Kidney (tissue), 22 donors: ENCODE measurements at places on chromosomes 16 and 17. TPM values are rescaled to one million over a fixed set of nuclear protein-coding genes. Genes with fewer than 3 reads are reported as not detected.

- peak; percentile 33 for DNase-seq
- H3K36me3 ChIP-seq, result no peaks in the 10 kb centered on the region
- H3K4me3 ChIP-seq, result no peak overlapping the region
- no peaks in the 10 kb centered on the region for H3K27me3 ChIP-seq
Observed at GRCh38 chr17:83176623-83177583, 97.5 kb downstream of the METRNL start.

- DNase-seq, result no peak
- no peak overlapping the region for H3K4me3 ChIP-seq
- no peaks in the 10 kb centered on the region for H3K36me3 ChIP-seq
- no peaks in the 10 kb centered on the region for H3K4me1 ChIP-seq
Observed at GRCh38 chr17:823501-823902, 41.3 kb downstream of the MRM3 start.

- no peaks in the 10 kb centered on the region for H3K36me3 ChIP-seq
- peak; percentile 84 for DNase-seq
- no peaks in the 10 kb centered on the region for H3K4me1 ChIP-seq
Observed at GRCh38 chr17:2814481-2815341, 18.5 kb downstream of the RAP1GAP2 start.

- H3K27me3 ChIP-seq, result no peaks in the 10 kb centered on the region
- no peak for DNase-seq
- peak overlapping the region; percentile 85 for H3K27ac ChIP-seq
- peaks cover 25% of the 10 kb centered on the region for H3K4me1 ChIP-seq
Observed at GRCh38 chr16:84177741-84178073, 9.2 kb downstream of the TAF1C start.

GRCh38 chr16:19138601-19139000, 24.8 kb downstream of the ITPRIPL2 start:
- no peaks in the 10 kb centered on the region for H3K36me3 ChIP-seq
- no peak overlapping the region for H3K27ac ChIP-seq
- no peak overlapping the region for H3K4me3 ChIP-seq
- no peaks in the 10 kb centered on the region for H3K27me3 ChIP-seq
- DNase-seq, result no peak

DNA sequence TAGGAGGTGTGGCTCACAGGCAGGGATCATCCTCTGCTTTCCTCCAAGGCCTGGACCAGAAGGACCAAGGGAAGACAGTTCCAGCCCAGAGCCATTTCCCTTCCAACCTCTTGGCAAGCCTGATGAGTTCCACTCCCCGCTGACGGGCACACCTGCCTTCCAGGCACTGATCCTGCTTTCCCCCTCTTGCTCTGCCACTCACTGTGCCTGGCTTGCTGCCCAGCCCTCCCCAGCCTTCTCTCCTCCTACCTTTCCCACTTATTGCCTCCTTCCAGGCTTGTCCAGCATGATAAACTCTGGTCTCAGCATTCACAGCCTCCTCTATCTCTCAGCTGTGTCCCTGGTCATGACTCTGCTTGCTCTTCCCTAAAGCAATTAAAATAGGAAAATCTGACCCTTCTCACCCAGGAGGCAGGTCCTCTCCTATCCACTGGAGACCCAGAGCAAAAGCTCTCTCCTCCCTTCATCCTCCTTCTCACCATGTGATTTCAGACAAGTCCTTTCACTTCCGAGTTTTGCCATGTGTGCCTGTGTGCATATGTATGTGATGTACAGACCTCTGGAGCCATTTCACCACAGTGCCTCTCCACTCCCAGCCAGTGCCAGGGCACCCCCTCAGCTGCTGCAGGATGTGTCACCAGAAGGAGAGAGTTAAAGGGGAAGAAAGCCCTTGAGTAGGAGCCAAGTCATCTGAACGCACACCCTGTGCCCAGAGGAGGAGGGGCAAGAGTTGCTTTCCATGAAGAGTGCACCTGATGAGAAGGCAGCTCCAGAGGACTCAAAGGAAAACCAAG, 13.4 kb upstream of the TMEM170A start:
- no peak overlapping the region for H3K4me3 ChIP-seq
- no peak overlapping the region for H3K27ac ChIP-seq
- no peak for DNase-seq
- H3K27me3 ChIP-seq, result no peaks in the 10 kb centered on the region
- no peaks in the 10 kb centered on the region for H3K4me1 ChIP-seq
- no peaks in the 10 kb centered on the region for H3K36me3 ChIP-seq

DNA sequence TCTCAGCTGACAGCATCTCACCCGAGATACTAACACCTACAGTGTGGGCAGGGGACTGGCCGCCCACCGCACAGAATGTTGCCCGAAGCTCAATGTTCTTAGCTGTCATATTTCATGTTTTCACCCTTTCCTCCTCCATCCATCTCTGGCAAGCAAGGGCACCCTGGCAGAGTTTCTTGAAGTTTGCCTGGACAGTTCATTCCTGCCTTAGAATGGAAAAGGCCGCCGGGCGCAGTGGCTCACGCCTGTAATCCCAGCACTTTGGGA, 37.6 kb upstream of the TEX2 start:
- H3K27me3 ChIP-seq, result no peaks in the 10 kb centered on the region
- H3K27ac ChIP-seq, result no peak overlapping the region
- no peak overlapping the region for H3K4me3 ChIP-seq
- H3K36me3 ChIP-seq, result no peaks in the 10 kb centered on the region

- no peak overlapping the region for H3K27ac ChIP-seq
- no peaks in the 10 kb centered on the region for H3K27me3 ChIP-seq
- peaks cover 2% of the 10 kb centered on the region for H3K4me1 ChIP-seq
- H3K36me3 ChIP-seq, result no peaks in the 10 kb centered on the region
- DNase-seq, result no peak
Observed at GRCh38 chr17:77442976-77443747, 302.4 kb downstream of the SEC14L1 start.

DNA sequence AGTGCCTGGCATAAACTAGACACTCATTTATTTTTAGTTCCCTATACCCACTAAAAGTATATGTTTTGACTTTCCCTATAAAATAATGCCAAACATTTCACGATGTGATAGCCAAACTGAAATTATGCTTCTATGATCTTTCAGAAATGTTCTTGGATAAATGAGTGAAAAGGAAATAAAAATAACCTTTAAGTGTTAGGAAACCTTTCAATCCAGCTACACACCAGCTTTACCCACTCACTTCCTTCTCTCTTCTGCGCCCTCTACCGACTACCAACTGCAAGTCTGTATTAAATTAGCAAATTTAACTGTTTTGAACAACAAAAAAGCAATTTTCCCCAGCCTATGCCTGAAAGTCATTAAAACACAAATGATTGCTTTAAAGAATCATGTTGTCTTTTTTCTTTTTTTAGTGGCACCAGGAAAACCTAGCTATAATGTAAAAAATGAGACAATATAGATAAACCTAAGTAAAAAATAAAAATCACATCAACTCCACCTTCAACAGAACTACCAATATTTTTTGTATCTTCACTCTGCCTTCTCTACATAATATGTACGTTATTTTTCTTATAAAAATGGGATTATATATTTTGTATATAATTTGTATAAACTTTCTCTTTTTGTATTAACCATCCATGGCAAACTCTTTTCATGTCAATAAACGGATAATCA, 13.2 kb upstream of the TMEM100 start:
- H3K36me3 ChIP-seq, result no peaks in the 10 kb centered on the region
- H3K4me1 ChIP-seq, result peaks cover 7% of the 10 kb centered on the region
- no peaks in the 10 kb centered on the region for H3K27me3 ChIP-seq
- no peak for DNase-seq
- no peak overlapping the region for H3K27ac ChIP-seq

DNA sequence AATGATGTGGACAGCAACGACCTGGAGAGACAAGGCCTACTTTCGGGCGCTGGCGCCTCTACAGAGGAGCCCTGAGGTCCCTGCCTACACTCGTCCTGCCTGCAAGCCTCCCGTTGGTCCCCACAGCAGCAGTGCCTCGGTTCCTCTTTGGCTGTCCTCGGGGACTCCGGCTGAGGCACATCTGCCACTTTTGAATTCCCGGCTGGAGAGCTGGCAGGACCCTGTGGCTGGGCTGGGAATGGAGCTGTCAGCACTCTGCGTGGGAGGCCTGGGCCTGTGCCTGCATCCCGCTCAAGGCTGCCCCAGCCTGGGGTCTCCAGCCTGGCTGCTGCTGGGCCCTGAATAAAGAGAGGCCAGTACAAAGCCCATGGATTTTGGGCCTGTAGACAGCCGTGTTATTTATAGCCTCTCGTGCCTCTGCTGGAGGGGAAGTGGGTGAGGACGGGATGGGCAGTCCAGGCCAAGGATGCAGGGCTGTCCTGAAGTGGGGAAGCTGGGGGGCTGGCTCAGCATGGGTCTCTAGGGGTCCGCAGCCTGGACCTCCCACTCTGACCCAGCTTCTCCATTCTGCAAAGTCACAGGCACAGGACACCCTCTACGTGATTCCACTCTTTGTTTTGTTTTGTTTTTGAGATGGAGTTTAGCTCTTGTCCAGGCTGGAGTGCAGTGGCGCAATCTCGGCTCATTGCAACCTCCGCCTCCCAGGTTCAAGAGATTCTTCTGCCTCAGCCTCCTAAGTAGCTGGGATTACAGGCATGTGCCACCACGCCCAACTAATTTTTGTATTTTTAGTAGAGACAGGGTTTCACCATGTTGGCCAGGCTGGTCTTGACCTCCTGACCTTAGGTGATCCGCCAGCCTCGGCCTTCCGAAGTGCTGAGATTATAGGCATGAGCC, 10.6 kb upstream of the SPNS2 start:
- peaks cover 7% of the 10 kb centered on the region for H3K4me1 ChIP-seq
- no peak overlapping the region for H3K4me3 ChIP-seq
- H3K27ac ChIP-seq, result no peak overlapping the region
- DNase-seq, result no peak
- H3K36me3 ChIP-seq, result no peaks in the 10 kb centered on the region
- no peaks in the 10 kb centered on the region for H3K27me3 ChIP-seq

- H3K4me3 ChIP-seq, result no peak overlapping the region
- DNase-seq, result no peak
- no peaks in the 10 kb centered on the region for H3K36me3 ChIP-seq
Observed at GRCh38 chr17:46814446-46814845, 4.0 kb downstream of the WNT3 start.

- DNase-seq, result no peak
- no peaks in the 10 kb centered on the region for H3K27me3 ChIP-seq
- peaks cover 66% of the 10 kb centered on the region for H3K4me1 ChIP-seq
- peaks cover 3% of the 10 kb centered on the region for H3K36me3 ChIP-seq
- no peak overlapping the region for H3K27ac ChIP-seq
- peak overlapping the region; percentile 39 for H3K4me3 ChIP-seq
Observed at GRCh38 chr17:40348562-40349476, 15.7 kb downstream of the GJD3 start.

GRCh38 chr17:46811978-46812583, 6.4 kb downstream of the WNT3 start:
- H3K4me3 ChIP-seq, result no peak overlapping the region
- H3K36me3 ChIP-seq, result no peaks in the 10 kb centered on the region
- peaks cover 7% of the 10 kb centered on the region for H3K27me3 ChIP-seq
- H3K4me1 ChIP-seq, result no peaks in the 10 kb centered on the region
- H3K27ac ChIP-seq, result no peak overlapping the region

DNA sequence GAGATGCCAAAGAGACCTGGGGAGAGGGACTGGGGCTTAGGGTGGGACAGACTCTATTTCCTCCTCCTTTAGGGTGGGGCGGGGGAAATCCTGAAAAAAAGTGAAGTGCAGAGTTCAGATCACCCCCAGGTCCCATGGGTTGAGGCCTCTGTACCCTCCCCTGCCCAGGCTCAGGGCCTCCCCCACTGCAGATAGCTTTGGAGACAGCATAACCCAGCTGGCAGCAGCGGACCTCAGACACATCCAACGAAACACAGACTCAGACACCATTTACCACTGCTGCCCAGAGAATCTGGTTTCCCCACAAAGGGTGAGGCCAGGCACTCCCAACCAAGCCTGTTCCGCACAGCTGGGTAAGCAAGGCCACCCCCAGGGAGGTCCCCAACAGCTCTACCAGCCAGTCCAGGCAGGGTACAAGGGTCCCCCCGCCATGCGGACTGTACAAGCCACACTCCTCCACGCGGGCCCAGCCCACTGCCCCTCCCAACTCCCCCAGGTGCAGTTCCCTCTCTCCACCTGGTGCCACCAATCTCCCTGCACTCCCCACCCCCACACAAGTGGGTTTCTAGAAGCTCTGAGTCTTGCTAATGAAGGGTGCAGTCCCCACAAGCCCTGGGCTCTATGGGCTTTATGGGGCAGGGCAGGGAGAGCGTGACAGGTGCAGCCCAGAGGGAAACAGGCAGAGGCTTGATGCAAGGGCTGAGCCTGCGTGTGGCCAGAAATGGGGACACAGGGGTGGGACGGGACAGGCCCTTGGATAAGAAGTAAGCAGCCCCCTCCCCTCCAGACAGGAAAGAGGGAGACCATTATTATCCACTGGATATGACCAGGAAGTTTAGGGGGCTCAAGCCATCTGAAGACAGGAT, 8.9 kb downstream of the RHBDF2 start:
- peak overlapping the region; percentile 25 for H3K4me3 ChIP-seq
- DNase-seq, result peak; percentile 49

- no peak overlapping the region for H3K4me3 ChIP-seq
- no peak overlapping the region for H3K27ac ChIP-seq
- H3K36me3 ChIP-seq, result no peaks in the 10 kb centered on the region
- no peaks in the 10 kb centered on the region for H3K4me1 ChIP-seq
Observed at GRCh38 chr17:15112846-15113617, 152.1 kb downstream of the PMP22 start.

GRCh38 chr16:85929259-85929721, 30.3 kb downstream of the IRF8 start:
- no peaks in the 10 kb centered on the region for H3K4me1 ChIP-seq
- H3K27ac ChIP-seq, result no peak overlapping the region
- peaks cover 2% of the 10 kb centered on the region for H3K27me3 ChIP-seq
- H3K4me3 ChIP-seq, result no peak overlapping the region
- DNase-seq, result no peak

DNA sequence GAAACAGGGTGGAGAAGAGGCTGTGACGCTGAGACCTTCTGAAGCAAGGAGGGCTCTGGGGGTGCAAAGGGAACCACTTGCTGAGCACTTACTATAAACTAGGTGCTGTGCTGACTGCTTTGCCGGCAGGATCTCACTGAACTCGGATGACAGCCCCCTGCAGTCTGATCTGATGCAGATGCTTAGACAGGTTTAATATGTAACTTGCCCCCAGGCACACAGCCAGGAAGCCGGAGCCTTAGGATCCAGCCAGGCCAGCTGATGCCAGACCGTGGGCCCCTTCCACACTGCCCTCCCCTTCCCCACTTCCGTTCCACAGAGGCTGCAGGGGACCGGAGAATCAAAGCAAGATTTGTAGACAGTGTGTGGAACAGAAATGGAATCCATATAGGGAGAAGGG, 23.1 kb downstream of the SPACA3 start:
- no peaks in the 10 kb centered on the region for H3K36me3 ChIP-seq
- peak; percentile 70 for DNase-seq
- H3K27me3 ChIP-seq, result no peaks in the 10 kb centered on the region
- no peak overlapping the region for H3K4me3 ChIP-seq

GRCh38 chr16:80060470-80060869, 459.9 kb upstream of the MAF start:
- H3K36me3 ChIP-seq, result no peaks in the 10 kb centered on the region
- DNase-seq, result no peak
- no peaks in the 10 kb centered on the region for H3K27me3 ChIP-seq
- H3K4me1 ChIP-seq, result no peaks in the 10 kb centered on the region

Gene NPIPB6
- total RNA-seq, result 2.4 TPM

Gene KRT33B
- not detected for total RNA-seq

Gene CACNG1
- not detected for total RNA-seq

Gene HGS
- total RNA-seq, result 95.3 TPM

Gene BOLA2
- total RNA-seq, result 6.6 TPM

Gene CHP2
- total RNA-seq, result not detected

Gene CMTM2
- total RNA-seq, result 0.25 TPM

Gene HAS3
- 2.1 TPM for total RNA-seq

Gene CLEC19A
- not detected for total RNA-seq

Gene AHSP
- not detected for total RNA-seq
